ENCODE measurements at places on chromosomes 2 and 18. TPM values are rescaled to one million over a fixed set of nuclear protein-coding genes. Genes with fewer than 3 reads are reported as not detected.

DNA sequence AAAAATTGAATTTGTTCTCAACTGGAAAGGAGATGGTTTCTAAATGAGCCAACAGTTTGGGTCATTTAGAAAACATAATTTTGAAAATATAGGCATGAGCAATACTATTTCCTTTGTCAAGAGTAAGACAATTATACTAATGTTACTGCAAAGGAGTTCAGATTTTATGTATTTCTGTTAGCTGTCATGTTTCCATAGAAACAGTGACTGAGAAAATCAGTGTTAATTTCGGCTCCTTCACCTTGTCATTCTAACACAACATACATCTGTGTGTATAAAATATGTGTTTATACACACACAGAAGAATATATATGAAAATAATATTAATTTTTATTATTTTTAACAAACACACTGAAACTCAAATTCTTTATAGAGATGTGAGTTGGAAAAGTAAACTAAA is 178.0 kb upstream of the SPHKAP start:
- no peak for DNase-seq

DNA sequence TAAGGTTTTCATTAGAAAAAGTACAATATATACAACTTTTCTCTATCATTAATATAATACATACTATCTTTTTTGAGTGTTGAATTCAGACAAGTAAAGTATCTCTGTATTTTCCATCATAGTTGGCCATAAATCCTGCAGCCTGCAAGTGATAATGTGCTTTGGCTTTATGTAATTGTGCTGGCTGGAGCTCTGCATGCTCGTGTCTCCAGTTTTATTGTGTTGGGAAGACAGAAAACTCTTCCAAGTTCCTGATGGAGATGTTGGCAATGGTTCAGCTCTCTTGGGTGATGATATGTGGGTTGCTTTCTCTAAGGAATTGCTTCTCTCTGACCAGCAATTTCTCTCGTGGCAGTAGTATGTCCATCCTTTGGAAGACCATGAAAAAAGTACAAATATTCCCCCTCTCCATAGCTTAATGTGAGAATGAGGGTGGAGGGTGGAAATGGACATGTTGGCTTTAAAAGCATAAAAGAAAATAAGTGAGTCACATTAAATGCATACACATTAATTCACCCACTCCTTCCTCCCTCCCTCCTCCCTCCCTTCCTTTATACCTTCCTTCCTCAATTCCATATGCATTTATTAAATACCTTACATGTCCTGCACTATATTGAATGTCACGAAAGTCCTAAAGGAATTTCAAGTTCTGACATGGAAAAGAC is 344.2 kb downstream of the MTX2 start:
- DNase-seq: no peak

GRCh38 chr2:201404699-201405280 is 46.5 kb downstream of the TRAK2 start:
- no peak for DNase-seq

CSRNP3 gene
- total RNA-seq: not detected

DNA sequence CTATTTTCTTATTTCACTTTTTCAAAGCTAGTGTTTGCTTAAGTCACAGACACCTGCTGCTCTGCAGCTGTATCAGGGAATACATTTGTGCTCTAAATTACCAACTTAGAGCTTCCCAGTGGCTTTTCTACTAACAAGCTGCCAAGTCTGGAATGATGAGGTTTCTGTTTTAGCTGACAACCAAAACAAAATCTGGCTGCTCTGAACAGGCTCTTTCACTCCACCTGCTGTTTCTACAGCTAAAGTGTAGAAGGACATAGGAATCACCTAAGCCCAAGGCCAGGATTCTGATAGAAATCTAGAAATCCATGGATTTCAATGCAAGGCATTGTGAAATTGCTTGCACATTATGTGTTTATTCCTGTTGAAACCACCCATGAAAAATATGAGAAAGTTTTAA is 201.2 kb downstream of the SUCLG1 start:
- no peak for DNase-seq

GRCh38 chr2:10297191-10297830 is 5.4 kb upstream of the HPCAL1 start:
- DNase-seq: no peak

- DNase-seq: no peak
Measured at GRCh38 chr2:182318466-182319220, 108.2 kb downstream of the PDE1A start.

BCL11A gene
- total RNA-seq: 0.40 TPM

- no peak for DNase-seq
Measured at GRCh38 chr18:36809590-36810381, 19.0 kb downstream of the TPGS2 start.

- no peak for DNase-seq
Measured at GRCh38 chr18:79048245-79048632, 21.0 kb upstream of the ATP9B start.

SPR gene
- 0.60 TPM for total RNA-seq

DNA sequence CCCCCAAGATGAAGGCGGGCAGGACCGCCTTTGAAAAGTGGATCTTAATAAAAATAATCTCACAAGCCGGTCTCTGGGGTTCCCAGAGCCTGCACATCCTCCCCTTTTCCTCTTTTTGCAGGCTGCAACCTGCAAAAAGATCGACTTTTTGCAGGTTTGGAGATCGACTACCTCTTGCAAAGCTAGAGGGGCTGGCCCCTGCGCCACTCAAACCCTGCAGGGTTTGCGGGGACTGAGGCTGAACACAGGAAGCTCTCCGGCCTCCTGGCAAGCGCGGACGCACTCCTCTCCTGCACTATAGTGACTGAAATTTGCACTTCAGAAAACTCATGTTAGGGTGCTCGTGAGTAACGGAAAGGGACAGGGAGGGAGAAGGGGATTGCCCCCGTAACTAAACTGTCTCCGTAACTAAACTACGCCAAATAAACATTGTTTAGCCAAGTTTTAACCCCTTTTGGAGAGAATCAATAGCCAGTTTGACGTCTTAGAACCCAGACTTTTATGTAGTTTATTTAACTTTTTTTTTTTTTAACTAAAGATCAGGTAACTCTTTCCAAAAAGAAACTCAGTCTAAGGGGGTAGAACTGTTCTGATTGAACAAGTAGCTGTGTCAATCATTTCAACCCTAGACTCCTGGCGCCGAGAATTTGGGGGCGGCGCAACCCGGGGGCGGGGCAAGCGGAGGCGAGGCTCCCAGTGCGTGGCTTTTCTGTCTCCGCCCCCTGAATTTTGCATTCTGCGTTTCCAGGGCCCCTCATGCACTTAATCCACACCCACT is 2.5 kb downstream of the IGFBP5 start:
- peak; percentile 89 for DNase-seq

DNA sequence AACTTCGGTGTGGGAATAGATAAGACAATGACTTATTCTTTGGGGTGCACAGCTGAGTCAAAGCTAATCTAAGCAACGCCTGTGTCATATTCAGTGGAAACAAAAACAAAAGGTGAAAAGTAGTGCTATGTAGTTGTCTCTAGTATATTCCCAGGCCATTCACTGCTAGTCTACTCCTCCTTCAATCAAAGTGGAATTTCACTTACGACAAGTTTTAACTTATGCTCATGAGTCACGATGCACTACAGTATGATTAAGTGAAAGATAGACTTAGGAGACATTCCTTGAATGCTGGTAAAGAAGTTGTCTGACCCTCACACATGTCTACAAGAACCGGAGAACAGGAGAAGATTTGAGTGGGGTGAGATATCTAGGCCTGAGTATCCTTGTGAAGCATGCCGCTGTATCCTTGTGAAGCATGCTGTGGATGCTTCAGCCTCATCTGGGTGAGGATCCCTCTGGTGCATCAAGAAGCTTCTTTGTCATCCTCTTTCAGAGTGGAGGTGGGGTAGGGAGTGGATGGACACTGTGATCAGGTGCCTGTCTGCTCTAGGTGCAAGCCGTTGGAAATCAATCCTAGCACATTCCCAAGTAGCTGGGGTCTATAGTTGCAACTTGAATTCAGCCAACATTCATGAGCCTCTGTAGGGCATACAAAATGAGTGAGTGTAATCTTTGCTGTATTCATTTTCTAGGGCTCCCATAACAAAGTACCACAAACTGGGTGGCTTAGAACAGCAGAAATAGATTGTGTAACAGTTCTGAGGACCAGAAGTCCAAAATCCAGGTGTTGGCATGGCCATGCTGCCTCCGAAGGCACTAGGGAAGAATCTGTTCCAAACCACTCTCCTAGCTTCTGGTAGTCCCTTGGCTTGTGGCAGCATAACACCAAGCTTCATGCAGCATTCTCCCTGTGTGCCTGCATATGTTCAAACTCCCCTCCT is 173.5 kb upstream of the FN1 start:
- no peak for DNase-seq

ASAP2 gene
- not detected for total RNA-seq

GRCh38 chr2:223884399-223884798 is 47.0 kb upstream of the AP1S3 start:
- no peak for DNase-seq

GRCh38 chr2:231037202-231037730 is at the start of gene C2orf72:
Gene C2orf72 (plus strand): TSS chr2:231037523. CDS start chr2:231037566, 43 bp downstream.
- DNase-seq: peak; percentile 52

DNA sequence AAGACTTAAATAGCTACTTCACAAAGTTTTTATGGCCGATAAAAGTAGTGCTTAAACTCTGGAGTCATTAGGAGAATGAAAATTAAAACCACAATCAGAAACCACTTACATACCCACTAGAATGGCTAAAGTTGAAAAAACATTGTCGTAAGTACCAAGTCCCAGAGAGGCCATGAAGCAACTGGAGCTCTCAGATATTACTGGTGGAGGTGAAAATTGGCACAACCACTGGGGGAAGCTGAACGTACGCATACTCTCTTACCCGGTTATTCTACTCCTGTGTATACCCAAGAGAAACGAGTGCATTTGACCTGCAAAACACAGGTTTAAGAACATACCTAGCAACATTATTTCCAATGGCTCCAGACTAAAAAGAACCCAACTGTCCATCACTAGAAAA is 76.5 kb upstream of the TMEM247 start:
- DNase-seq: no peak

GRCh38 chr2:42045352-42045751 is 2.5 kb upstream of the PKDCC start:
- DNase-seq: no peak

GRCh38 chr2:20619624-20620024 is 31.3 kb downstream of the HS1BP3 start:
- DNase-seq: no peak

- no peak for DNase-seq
Measured at GRCh38 chr2:20390524-20391123, 40.0 kb upstream of the PUM2 start.

DNA sequence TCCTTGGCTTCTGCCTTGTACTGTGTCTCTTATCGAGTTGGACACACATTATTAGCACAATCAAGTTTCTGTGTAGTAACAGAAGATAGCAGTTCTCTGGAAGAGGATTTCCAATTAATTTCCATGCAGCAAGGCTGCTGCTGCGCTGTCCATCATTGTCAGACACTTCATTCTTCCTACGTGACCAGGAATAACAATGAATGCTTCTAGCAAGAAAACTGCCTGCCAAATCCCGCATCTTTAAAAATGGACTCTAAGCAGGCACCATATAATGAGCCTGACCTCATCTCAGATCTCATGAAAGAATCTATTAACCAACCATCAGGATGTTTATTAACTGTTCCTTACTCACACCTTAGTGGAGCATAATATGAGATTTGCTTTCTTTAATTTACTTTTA is 1067.7 kb upstream of the FAM98A start:
- no peak for DNase-seq

DNA sequence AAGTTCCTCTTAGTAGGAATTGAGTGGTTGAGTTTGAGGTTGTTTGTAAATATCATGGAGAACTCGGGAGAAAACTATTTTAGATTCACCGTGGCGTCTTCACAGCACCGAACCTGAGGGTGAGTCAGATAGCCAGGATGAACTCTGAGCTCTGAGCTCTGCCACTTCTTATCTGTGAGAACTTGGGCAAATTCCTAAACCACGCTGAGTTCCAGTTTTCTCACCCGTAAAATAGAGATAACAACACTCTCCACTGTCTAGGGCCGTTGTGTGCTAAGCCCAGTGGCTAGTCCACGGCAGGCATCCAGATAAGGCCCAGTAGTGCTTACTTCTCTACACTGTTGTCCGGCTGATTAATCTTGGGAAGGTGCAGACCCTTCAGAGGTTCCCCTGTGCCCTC is 7.0 kb downstream of the KIF5C start:
- no peak for DNase-seq

DNA sequence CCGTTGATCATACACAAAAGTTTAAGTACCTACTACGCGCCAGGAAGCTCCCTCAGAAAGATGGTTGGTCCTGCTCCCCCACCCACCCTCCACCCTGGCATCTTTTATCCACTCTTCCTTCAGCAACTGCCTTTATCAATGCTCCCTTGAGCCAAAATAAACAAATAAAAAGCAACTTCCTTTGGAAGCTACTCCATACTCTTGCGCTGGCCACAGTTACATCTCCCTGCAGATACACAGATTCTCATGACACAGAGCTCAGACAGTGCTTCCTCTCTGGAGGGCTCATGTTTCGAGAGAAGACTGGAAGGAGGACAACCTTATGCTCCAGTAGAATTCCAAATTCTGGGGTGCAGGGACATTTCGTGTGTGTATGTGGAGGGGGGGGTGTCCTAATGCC is 3.8 kb upstream of the STEAP3 start:
- no peak for DNase-seq

GRCh38 chr2:122000556-122001340 is 245.3 kb downstream of the TSN start:
- DNase-seq: no peak

DNA sequence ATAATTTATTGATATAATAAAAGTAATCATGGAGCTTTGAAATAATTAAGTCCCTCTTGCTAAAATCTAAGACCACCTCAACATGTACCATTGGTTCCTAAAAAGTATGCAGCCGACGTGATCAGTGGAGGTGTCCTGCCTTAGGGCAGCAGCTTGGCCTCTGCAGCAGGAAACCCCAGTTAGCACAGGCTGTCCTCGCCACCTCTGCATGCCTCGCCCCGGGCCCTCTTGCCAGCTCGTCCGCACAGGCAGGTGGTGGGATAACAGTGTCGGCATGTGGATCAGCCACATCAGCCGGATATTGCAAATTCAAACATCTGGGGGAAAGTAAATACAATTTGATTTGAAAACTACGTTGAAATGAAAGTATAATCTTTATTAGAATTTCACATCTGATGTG is 22.9 kb downstream of the COA5 start:
- no peak for DNase-seq

GRCh38 chr2:66562304-66562685 is 127.4 kb downstream of the MEIS1 start:
- DNase-seq: no peak

KCNF1 gene
- total RNA-seq: not detected

CD28 gene
- 52.7 TPM for total RNA-seq

DNA sequence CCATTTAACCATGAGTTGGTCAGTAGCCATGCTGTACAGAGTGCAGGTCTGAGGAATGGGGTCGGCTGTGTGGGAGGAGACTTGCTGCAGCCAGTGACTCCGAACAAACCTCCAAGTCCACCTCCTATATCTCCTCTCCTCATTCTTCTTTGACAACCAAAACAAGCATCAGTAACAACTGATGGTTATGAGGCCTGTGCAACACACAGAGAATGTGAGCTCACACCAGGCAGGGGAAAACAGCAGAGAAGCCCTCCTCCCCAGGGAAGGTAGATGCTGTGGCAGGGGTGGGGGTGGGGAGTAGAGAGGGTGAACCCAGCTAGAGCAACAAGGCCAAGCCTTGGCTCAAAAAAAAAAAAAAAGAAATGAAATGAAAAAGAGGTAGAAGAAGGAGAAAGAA is 12.3 kb upstream of the CNGA3 start:
- no peak for DNase-seq

GRCh38 chr2:74841641-74842040 is 7.7 kb downstream of the HK2 start:
- no peak for DNase-seq

- no peak for DNase-seq
Measured at GRCh38 chr2:75317802-75318201, 118.5 kb upstream of the TACR1 start.

FOXI3 gene
- total RNA-seq: not detected

- no peak for DNase-seq
Measured at GRCh38 chr18:48172226-48173006, 236.8 kb downstream of the ZBTB7C start.
